ENCODE measurements at places on chromosomes 2 and 18. TPM values are rescaled to one million over a fixed set of nuclear protein-coding genes. Genes with fewer than 3 reads are reported as not detected.

CCDC93 gene
- total RNA-seq: 38.7 TPM

KCMF1 gene
- total RNA-seq: 81.0 TPM

NEU2 gene
- not detected for total RNA-seq

PID1 gene
- total RNA-seq: 0.17 TPM

PSMA8 gene
- 1.3 TPM for total RNA-seq

MROH2A gene
- not detected for total RNA-seq

SPEG gene
- 18.1 TPM for total RNA-seq

CABYR gene
- total RNA-seq: 1.4 TPM

ITGA4 gene
- total RNA-seq: 227 TPM

KATNAL2 gene
- 0.58 TPM for total RNA-seq

MYO5B gene
- not detected for total RNA-seq

STARD7 gene
- total RNA-seq: 114 TPM

GPC1 gene
- 4.7 TPM for total RNA-seq

SERPINB3 gene
- not detected for total RNA-seq

TLX2 gene
- 0.88 TPM for total RNA-seq

EMILIN1 gene
- total RNA-seq: 0.91 TPM

LDAH gene
- total RNA-seq: 19.1 TPM

CRYBA2 gene
- total RNA-seq: not detected

MATN3 gene
- total RNA-seq: not detected

ALMS1 gene
- total RNA-seq: 22.4 TPM

IL36RN gene
- total RNA-seq: not detected

SPIRE1 gene
- 1.7 TPM for total RNA-seq

CARF gene
- 14.6 TPM for total RNA-seq

ZNF385B gene
- total RNA-seq: not detected

ECEL1 gene
- total RNA-seq: not detected

CCDC121 gene
- 1.6 TPM for total RNA-seq

CFC1 gene
- not detected for total RNA-seq

KIF1A gene
- total RNA-seq: 2.3 TPM

NT5C1B gene
- total RNA-seq: not detected

KYNU gene
- total RNA-seq: 0.14 TPM

CYP26B1 gene
- not detected for total RNA-seq

SERPINB4 gene
- total RNA-seq: not detected

HOXD12 gene
- total RNA-seq: not detected

FOXI3 gene
- total RNA-seq: not detected

RAB31 gene
- total RNA-seq: 0.94 TPM

ARHGAP25 gene
- 117 TPM for total RNA-seq

GAREM1 gene
- total RNA-seq: not detected

GKN1 gene
- total RNA-seq: not detected

IL36A gene
- not detected for total RNA-seq

EN1 gene
- total RNA-seq: not detected

SAG gene
- total RNA-seq: 0.45 TPM

RBM43 gene
- total RNA-seq: 11.6 TPM

SFXN5 gene
- 13.3 TPM for total RNA-seq

UGT1A5 gene
- not detected for total RNA-seq

APLF gene
- total RNA-seq: 4.5 TPM

DNAJC10 gene
- total RNA-seq: 41.0 TPM

ALLC gene
- total RNA-seq: not detected

C2orf80 gene
- total RNA-seq: not detected

DYSF gene
- total RNA-seq: 6.7 TPM

ACVR1C gene
- 2.1 TPM for total RNA-seq

FOXD4L1 gene
- total RNA-seq: 0.14 TPM

ABCA12 gene
- not detected for total RNA-seq

PRKAG3 gene
- not detected for total RNA-seq

COL4A3 gene
- total RNA-seq: not detected

CNTNAP5 gene
- total RNA-seq: not detected

PDE1A gene
- not detected for total RNA-seq

FAM117B gene
- 22.1 TPM for total RNA-seq

UGT1A1 gene
- total RNA-seq: not detected

MYL12B gene
- 354 TPM for total RNA-seq

BIN1 gene
- total RNA-seq: 160 TPM

Measured in activated naive CD8-positive, alpha-beta T cell treated with anti-CD3 and anti-CD28 coated beads, Interleukin-2, amount 10 ng/mL, durations not matched to agents 7 days and 5 days (primary cell).